ENCODE measurements at places on chromosomes 12 and 14. TPM values are rescaled to one million over a fixed set of nuclear protein-coding genes. Genes with fewer than 3 reads are reported as not detected.

DNA sequence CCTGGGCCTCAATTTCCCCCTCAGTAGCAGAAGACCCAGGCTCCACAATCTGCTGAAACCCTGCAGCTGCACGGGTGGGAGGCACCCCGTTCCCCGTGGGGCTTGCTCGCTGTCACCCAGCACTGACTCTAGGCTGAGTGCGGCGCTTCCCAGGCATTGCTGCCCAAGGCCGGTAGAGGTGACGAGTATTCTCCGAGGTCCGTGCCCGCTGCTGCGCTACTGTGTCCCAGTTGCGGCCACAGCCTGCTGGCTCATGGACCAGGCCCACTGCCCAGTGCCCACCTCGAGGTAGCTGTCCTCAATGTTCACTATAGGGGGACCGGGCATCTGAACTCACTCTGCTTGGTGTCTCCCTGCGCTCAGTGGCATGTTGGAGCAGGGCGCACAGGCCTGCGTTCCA, 74.7 kb downstream of the GSC start:
- no peak for DNase-seq

DNA sequence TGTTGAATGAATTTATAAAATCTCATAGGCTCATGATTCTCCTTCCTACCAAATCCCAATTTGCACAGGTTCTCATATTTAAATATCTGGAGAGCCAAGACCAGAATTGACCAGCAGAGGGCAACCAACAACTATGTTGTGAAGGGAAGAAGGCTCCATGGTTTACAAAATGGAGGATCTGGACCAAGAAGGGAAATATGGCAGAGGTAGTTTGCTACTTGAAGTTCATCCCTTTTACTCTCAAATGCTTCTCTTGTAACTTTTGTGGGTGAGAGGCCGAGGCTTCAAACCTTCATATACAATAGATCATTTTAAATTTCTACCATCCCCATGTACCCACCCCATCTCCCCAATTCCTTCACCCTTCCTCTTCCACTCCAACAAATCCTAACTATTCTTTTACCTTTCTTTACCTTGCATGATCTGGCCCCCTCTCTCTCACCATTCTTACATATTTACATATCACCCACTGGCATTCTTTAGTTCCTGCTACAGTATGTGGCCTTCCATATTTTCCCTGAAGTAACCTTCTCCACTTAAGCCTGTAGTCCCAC, 3.8 kb upstream of the SMARCC2 start:
- peak; percentile 36 for DNase-seq

- DNase-seq, result no peak
Measured at GRCh38 chr12:89379148-89379838, 27.0 kb upstream of the DUSP6 start.

DNA sequence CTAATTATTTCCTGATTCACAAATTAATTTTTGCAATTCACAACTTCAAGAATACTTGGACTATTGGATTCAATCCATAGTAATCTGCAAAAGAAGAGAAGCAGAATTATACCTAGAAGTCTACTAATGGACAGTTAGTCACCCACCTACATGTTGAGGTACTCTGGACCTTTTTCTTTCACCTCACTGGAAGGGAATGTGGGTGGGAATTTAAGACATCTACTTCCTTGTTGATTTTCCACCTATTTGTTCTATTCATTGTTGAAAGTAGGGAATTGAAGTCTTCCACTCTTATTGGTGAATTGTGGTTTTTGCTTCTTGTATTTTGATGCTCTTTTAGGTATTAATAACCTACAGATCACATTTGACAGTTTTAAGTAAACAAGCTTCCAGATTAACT, 11.0 kb downstream of the RESF1 start:
- no peak for DNase-seq

GRCh38 chr12:82687021-82688011, 610 bp downstream of the TMTC2 start:
- DNase-seq, result peak; percentile 45

GRCh38 chr14:24274101-24274543, 2.7 kb upstream of the RABGGTA start:
- DNase-seq, result peak; percentile 99

Gene WDHD1
- total RNA-seq, result 30.0 TPM

Data from foreskin keratinocyte (primary cell).